Fibroblast of upper back skin (primary cell): ENCODE measurements at places on chromosomes 5 and 9.

GRCh38 chr9:34984049-34984448, 5.5 kb upstream of the DNAJB5 start:
- peak; percentile 53 for DNase-seq

DNA sequence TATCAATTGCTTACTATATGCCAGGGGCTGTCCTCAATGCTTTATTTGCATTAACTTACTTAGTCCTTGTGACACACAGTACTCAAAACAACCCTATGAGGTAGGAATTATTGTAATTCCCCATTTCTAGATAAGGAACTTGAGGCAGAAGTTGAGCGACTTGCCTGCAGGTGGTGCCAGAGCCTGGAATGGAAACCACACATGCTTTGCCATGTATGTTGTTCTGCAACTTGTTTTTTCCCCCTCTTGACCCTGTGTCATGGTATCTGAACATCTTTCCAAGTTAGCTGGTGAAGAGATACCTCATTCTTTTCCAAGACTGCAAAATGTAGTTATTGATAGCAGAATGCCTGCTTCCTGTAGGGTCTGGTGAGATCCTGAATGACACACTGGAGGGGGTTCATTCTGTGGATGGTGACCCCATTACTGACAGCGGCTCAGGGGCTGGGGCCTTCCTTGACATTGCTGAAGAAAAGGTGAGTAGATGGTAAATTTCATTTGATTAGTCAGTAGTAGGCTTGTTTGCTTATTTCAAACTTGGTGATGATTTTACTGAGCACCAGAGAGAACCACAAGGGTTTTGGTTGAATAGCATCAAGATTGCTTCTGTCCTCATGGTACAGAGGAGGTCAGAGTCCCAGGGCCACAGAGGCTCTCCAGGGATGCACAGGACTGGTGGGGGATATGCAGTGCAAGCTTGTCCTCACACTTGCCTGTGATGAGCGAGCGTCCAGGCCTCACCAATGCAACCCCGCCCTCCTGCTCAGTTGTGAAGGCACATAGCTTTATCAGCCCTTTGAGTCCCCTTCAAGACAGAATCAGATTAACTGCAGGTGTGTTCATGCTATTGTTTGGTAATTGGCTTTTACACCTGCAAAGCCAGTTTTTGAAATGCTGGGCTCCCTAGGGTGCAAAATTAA, 57.0 kb downstream of the COL15A1 start:
- peak; percentile 77 for DNase-seq

GRCh38 chr9:123925819-123926218, 4.1 kb downstream of the DENND1A start:
- peak; percentile 56 for DNase-seq

DNA sequence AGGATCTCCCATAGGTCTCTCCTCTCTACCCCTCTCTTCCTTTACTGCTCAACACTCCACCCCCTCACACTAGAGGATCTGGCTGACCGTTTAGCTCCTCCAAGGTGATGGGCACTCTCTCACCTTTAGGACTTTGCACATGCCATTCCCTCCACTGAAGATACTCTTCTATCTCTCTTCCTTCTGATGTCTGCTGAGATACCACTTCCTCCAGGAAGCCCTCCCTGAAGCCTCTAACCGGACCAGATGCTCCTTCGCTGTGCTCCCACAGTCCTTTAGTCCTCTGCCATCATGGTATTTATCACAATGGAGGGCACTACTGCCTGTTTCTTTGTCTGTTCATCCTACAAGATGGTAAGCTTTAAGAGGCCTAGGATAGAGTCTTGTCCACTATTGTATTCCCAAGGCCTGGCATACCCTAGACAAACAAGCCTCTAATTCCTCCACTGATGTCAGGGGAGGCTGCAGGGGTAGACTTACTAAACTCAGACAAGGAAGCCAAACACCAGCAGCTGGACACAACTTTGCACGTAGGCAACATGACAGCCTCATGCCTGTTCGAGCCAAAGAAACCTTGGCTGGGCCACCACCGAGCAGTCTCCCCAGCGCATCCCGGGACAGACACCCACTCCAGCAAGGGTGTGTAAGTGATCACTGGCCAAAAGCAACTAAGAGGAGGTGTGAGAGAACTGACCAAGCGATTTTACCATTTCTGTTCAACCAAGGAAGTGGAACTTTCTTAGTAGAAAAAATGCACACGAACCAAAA, 20.2 kb downstream of the ORM2 start:
- DNase-seq, result no peak

GRCh38 chr5:124634228-124634739, 112.2 kb downstream of the ZNF608 start:
- peak; percentile 16 for DNase-seq

DNA sequence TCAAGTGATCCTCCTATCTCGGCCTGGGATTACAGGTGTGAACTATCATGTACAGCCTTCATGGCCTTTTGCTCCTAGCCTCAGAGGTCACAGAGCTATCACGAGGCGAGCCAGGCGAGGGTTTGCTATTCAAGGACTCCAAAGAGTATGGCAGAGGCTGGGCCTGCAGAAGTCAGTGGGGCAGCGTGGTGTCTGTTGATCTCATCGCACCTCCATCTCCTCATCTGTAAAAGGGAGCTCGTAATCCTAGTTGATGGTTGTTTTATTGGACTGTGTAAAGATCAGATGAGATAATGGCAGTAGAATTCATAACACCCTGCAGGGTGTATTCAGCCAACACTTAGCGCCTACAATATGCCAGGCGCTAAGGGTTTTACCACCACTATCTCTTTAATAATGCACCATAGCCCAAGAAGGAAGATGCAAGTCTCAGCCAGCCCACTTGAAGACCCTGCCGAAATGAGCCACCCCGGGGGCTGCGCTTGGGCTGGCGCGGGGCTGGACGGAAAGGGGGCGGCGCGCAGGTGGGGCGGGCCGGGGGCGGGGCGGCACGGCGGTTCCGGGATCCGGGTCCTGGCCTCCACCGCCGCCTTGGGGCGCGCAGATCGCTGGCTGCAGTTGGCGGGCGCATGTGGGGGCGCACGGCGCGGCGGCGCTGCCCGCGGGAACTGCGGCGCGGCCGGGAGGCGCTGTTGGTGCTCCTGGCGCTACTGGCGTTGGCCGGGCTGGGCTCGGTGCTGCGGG, at the start of gene GALNT12:
Gene GALNT12, plus strand, starts transcription at position 601 of the 744 bp plus-strand sequence. Its CDS starts 29 bp downstream, at position 630.
- DNase-seq, result no peak

DNA sequence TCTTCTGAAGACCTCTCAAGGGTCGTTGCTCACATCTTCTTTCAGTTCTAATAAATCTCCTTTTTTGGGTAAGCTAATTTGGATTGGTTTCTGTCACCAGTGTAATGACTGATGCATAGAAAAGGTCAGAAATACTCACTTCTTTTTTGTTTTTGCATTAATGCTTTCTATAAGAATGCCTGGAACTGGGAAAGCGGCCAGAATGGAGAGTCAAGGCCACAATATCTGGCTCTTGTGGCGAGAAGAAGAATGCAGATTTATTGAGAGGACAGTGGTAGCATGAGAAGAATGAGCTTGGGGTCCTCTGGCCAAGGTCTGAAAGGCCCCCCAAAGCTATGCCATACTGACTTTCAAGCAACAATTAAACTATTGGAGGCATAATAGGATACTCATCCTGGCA, 88.0 kb upstream of the SLC12A2 start:
- DNase-seq, result peak; percentile 87

GRCh38 chr9:134982311-134982710, 64.6 kb upstream of the FCN1 start:
- no peak for DNase-seq

- no peak for DNase-seq
Observed at GRCh38 chr9:124368692-124369091, 46.5 kb downstream of the PSMB7 start.

DNA sequence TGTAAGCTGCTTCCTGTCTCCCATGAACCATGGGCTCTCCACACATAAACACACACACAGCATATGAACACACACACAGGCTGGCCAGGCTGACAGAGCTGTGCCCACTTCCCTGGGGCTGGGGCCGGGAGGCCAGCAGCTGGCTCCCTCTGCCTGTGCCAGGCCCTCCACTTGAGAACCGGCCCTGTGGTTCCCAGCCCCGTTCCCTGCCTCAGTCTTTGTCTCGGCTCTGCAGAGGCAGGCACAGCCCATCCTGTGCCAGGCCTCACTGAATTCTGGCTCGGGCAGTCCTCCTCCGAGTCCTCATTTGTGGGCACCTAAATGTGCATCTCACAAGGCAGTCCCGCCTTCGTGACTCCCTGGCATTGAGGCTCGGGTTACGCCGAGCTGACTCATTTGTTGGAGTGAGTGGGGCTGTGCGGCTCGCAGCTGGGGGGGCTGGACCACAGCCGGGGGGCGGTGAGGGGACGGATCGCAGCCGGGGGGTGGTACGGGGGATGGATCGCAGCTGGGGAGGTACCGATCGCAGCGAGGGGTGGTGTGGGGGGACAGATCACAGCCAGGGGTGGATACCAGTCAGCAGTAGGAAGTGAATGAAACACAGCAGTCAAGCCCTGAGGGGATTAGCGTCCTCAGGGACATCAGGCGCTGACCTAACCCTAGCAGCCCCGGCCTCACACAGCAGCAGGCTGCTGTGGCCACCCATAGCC, 72.3 kb downstream of the PSMB7 start:
- peak; percentile 93 for DNase-seq

DNA sequence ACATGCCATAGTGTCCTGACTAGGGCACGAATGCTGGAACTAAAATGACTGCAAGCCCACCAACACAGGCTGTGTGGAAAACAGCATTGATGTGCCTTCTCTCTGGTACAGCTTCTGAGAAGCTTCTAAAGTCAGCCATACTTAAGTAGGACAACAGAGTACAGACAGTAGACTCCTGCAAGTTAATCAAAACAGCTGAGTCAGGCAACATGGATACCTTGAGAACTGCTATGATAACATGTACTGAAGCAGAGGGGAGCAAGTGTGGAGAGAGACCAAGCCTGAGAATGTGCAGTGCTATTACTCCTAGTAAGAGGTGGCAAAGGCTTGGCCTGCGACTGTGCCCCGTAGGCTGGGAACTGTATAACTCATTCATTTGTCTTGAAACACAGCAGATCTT, 2.5 kb downstream of the ISCA1 start:
- DNase-seq, result no peak

DNA sequence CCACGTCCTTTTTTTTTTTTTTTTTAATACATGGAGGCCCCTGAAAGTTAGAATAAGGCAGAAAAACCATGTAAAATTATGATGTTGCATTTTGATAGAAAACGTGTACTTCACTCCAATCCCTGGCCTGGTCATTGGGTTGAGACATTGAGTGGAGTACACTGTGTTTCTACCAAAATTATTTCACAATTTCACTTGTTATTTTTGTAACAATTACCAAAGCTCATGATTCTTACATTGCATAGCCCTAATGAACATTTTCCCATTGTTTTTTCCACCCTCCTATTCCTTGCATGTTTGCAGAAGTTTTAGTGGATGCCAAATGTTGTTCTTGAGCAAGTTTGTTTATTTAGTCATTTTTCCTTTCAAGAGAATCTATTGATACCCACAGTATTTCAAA, 21.9 kb downstream of the MAMDC2 start:
- DNase-seq, result no peak

DNA sequence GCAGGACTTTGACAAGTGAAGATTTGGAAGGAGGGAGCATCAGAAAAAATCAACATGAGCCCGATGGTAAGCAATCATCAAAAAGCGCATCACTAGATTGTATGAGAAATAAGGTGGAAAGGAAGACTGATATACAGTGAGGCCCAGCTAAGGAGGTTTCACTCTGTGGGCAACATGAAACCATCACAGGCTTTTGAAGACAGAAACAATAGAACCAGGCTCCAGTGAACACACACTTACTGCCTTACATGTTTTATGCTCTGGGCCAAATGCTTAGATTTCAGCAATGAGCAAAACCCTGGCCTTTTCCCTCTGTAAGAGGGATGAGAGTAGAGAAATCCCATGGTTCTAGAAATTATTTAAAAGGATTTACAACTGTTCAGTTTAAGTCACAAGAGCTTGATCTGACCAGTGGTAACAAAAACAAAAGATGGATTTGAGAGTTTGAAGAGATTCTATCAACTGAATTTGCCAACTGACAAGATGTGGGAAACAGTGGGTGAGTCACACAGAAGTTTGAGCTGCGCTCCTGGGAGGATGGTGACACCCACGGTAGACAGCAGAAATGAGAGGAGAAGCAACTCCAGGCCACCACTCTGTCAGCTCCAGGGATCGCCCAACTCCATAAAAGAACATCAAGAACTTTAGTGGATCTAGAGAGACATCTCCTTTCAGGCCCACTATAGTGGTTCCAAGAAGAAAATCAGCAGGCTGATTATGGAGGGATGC, 261.8 kb downstream of the MCTP1 start:
- no peak for DNase-seq

DNA sequence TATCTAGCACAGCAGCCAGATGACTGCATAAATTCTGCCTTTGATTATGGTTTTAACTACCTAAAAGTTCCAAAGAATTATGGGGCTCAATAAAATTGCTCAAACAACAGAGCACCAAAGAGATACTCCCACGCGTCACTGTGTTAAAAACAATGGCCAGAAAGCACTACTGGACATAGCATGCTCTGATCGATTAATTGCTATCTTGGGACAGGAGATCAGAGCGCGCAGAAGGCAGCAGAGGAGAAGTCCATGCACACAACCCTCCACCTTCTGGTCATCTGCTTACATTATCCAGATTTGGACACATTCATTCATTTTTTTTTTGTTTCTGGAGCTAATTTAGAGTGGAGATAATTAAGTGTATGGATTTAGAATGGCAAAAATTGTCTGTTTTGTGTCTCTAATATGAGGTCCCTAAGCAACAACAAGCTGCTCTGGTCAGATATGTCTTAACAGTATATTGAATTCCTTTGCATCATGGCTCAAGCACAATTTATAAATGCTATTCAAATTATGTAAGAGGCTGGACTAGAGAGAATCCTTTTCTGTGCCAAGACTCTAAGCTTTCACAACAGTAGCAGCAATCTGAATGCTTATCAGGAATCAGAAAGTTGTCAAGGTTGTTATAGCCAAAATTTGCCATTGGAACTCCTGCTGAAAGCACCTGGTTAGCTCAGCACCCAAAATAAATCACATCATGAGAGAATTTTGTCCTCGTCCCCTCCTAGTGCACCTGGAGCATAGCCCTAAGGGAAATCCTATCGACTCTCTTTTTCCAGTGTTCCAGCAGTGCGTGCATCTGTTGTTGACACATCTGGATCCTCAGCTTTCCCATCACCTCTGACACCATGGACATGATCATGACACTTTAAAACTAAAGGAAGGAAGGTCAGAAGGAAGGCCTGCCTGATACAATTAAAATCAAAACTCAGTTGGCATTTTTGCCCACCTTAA, 98.6 kb upstream of the HMHB1 start:
- peak; percentile 73 for DNase-seq

DNA sequence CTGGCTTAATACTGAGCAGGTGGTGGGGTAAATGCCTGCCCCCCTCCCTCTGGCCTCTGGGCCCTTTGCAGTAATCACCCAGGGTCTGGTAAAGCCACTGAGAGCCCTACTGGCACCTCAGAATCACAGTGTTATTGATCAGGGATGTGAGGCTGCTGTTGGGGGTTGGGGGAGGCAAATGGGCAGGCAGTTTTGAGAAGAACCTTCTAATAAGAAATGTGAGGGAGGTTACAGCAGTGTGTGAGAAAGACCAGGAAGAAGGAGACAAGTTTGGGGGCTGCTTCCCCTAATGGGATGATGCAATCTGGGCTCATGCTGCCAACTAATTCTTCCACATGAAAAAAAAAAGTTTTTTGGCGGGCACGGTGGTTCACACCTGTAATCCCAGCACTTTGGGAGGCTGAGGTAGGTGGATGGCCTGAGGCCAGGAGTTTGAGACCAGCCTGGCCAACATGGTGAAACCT, 3.1 kb upstream of the B4GALT7 start:
- DNase-seq, result no peak

GRCh38 chr9:91214086-91214485, 147.6 kb downstream of the AUH start:
- DNase-seq, result peak; percentile 68

- DNase-seq, result no peak
Observed at GRCh38 chr9:135919318-135919890, 12.1 kb upstream of the CAMSAP1 start.
